GM19239 (cell line): ENCODE measurements at places on chromosomes 7 and 10.

- DNase-seq, result no peak
Observed at GRCh38 chr7:105245398-105246114, 143.2 kb downstream of the SRPK2 start.

DNA sequence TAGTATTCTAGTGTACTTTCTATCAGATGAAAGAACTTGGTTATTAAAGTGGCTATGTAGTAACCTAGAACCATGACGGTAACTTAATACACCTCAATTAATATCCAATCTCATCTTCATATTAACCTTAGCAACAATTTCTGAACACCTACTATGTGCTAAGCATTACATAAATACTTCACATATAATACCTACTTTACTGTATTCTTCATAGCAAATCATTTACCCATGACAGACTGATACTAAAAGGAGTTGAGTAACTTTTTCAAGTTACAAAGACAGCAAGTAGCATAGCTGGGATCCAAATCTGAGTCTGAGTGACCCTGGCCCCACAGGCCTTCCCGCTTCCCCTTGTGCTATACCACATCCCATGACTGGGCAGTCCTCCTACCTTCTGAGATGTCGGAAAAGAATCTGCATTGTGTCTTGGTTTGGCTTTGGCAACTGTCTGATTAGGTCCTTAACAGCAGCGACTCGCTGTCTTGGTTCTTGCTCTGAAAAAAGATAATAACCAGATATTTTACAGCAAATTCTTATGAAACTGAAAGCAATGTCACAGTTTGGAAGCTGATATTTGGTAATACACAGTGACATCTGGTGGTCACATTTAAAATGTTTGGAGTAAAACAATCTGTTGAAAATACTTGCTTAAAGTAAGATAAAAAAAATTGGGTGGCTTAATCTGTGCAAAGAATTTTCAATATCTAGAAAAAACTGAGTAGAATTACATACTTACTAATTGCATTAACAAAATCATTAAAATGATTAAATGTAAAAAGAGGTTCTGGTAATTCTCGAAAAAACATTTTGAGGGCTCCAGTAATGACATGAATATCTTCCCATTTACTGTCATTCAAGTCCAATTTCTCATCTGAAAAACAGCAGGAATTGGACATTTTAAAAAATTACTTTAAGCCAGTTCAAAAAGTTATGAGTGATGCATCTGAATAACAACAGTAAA lies 120.1 kb downstream of the ARHGAP12 start:
- DNase-seq, result peak; percentile 9

DNA sequence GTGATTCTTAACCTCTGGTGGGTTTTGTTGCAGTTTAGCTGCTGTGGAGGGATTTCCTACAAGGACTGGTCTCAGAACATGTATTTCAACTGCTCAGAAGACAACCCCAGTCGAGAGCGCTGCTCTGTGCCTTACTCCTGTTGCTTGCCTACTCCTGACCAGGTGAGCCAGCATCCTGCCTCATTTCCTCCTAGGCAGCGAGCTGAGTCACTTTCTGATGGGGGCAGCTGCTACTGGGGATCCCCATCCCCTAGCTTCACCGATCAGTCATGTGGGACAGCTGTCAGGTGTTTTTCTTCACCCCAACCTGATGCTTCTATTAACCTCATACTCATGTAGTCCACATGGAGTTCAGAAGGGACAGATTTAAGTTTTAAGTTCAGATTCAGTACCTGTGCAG lies 21.7 kb upstream of the SMO start:
- DNase-seq, result no peak

GRCh38 chr10:16231176-16231575 lies 205.6 kb upstream of the PTER start:
- no peak for DNase-seq

- no peak for DNase-seq
Observed at GRCh38 chr7:37592366-37592765, 91.2 kb upstream of the GPR141 start.

DNA sequence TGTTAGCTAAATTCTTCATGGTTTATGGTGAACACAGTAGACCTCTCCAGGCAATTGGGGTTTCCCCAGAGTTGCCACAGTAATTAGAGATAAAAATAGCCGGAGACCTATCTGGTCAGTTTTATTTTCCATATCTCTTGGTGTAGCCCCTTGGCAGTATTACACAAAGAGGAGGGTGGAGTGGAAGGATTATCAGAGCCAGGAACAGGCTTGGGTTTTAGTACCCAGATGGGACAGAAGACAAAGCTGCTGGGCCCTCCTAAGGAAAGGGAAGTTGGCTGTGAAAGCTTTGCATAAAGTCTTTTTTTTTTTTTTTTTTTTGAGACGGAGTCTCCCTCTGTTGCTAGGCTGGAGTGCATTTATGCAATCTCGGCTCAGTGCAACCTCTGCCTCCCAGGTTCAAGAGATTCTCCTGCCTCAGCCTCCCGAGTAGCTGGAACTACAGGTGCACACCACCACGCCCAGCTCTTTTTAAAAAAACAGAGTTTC lies 9.7 kb downstream of the ZSCAN21 start:
- no peak for DNase-seq

- DNase-seq, result no peak
Observed at GRCh38 chr10:84789026-84789425, 460.6 kb downstream of the CCSER2 start.

GRCh38 chr7:98372993-98373392 lies 27.9 kb downstream of the BAIAP2L1 start:
- no peak for DNase-seq

- no peak for DNase-seq
Observed at GRCh38 chr10:113056441-113057021, 106.5 kb downstream of the TCF7L2 start.
